Cardiac muscle cell (in vitro differentiated cells and primary cell): ENCODE measurements at places on chromosomes 12 and 14. TPM values are rescaled to one million over a fixed set of nuclear protein-coding genes. Genes with fewer than 3 reads are reported as not detected.

DNA sequence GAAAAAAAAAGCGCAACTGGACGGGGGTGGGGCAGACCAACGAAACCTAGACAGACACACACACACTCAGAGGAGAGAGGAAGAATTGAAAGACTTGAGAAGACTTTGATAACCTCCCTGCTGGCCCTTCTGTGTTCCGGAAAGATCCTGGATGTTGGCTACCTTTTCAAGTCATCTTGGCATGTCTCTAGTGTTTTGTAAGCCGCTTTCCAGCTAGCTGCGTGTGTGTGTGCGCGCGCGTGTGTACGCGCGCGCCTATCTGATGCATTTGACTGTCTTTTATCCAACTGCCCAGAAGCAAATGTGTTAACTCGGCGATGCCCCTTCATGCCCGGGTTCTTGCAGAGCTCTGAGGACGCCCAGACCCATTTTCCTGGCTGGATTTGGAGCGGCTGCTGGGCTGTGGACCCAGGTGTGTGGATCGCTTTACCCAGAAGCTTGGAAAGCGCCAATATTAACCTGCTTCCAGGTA is 664 bp downstream of the LRFN5 start:
- DNase-seq, result no peak

- no peak for DNase-seq
Measured at GRCh38 chr12:28079539-28079938, 107.0 kb upstream of the PTHLH start.

DNA sequence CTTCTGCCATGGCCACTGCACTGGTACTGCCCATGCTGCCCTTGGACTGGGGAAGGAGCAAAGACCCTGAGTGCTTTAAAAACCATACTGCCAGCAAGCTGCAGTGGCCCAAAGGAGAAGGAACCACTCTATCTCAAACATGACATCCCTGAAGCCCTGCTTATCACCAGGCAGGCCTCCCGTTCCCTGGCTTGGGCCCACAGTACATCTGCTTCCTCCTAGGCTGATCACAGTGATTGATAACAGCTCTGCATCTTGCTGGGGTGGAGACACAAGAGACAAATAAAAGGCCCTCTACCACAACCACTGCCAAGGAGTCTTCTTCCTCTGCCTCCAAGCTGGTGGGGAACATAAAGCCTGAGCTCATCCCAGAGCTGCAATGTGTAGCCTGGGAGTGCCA is 567.5 kb downstream of the TRHDE start:
- DNase-seq, result no peak

DNA sequence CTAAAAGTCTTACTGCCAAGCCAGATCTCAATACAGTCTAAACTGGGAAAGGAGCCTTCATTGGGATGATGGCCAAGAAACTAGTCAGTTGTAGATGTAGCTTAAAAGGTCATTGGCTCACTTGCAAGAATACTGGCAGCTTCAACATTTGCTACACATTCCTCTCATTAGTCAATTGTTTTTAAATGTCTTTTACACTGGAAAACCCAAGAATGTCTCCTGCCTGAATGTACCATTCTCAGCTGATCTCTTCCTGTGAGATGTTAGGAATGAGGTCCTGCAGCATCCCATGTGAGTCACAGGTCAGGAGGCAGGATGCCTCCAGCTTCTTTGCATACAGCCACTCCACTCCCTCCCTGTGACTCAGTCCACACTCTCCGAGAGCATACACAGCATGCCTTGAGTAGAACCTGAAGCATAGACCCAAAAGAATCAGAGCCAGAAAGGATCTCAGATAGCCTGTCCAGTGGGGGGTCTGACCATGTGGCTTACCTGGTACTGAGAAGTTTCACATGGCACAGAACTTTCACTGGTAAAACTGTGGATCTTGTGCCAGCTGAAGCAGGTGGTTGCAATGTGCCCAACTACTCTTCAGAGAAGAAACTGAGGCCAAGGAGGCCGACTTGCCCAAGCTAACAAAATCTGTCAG is 56.0 kb upstream of the HECTD1 start:
- DNase-seq, result peak; percentile 98

DNA sequence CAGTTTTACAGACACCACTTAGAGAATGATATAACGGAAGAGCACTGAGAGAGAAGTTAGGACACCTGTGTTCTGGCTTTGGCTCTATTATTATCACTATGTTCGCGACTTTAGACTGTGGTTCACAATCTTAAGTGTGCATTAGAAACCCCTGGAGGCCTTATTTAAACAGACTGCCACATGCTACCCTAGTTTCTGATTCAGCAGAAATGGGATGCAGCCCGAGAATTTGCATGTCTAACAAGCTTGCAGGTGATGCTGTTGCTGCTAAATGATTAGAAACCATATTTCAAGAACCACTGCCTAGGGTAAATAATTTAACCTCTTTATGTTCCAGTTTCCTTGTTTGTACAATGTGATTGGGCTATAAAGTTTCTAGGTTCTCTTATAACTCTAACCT is 3.6 kb upstream of the RAD51AP1 start:
- DNase-seq, result no peak

GRCh38 chr12:112153893-112154219 is 28.5 kb downstream of the TRAFD1 start:
- DNase-seq, result no peak

DNA sequence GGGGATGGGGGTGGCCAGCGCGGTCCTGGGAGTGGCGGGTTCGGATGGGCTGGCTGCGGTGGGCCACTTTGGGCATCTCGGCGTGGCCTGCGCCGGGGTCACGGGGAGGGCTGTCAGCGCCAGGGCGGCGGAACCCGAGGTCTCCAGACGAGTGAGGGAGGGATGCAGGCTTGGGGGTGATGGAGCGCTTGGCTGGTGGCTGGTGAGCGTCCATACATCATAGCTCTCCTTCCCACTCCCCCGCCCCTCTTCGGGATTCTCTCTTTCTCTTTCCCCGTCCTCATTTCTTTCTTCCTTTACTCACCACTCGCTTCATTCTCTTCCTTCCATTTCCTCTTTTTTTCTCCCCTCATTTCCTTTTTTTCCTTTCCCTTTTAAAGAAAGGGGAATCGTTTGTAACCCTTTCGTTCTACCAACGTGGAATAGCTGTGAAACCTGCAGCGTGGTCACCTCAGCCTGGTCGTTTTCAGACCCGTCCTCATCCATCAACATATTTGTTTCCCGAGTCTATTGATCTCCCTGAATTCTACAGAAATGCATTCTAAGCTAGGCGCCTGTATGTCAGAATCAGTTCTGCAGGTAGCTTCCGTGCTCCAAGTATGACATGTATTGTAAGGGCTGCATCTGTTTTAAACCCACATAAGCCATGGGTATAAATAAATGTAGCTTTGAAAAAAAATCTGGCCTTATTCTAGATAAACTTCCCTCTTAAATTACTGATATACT is 260.3 kb upstream of the E2F7 start:
- peak; percentile 33 for DNase-seq

Gene SLC17A8
- total RNA-seq, result not detected in 2 replicates

DNA sequence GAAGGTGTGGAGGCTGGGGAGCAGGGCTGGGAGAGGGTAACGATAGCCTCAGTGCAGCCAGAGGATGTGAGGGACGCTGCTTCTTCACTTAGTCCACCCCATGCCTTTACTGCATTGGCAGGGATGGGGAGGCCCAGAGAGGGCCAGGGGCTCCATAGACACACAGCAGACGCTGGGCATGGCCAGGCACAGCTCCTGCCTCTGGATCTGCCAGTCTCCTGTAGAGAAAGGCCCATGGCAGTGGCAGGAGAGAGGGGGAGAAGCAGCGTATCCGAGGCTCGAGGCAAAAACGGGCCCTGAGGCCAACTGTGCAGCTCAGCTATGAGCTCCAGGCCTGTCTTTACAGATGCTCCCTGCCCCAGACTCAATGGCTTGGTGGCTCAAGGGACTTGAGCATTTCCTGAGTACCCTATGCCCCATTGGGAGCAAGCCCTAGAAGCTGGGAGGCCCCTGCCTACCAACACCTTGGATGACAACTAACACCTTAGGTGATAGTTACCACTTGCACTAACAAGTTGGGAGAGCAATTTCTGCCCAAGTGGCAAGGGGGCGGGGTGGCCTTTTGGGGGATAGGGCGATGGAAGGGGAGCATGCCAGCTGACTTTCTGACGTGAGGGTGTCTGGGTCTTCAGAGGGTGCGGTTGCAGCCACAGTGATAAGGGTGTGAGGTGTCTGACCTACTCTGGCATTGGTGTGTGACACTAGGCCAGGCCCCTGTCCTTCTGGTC is 5.0 kb upstream of the LBHD2 start:
- DNase-seq, result no peak

Gene DYNC1H1
- 319 and 434 TPM in 2 replicates for total RNA-seq

DNA sequence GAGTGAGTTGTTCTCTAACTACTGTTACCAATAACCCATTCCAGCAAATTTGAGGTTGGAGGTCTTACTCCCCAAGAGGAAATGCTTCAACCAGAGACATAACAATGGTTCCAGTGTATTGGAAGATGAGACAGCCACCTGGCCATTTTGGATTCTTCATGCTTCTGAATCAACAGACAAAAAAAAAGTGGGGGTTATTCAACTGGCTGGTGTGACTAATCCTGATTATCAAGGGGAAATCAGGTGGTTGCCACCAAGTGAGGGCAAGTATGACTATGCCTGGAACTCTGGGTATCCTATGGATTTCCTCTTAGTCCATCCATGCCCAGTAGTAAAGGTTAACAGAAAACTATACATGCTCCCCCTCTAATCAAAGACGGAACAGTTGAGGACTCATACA is 29.9 kb upstream of the ZNF641 start:
- no peak for DNase-seq

Gene PSMC6
- 140 and 151 TPM in 2 replicates for total RNA-seq

Gene RNASE8
- total RNA-seq, result not detected in 2 replicates

DNA sequence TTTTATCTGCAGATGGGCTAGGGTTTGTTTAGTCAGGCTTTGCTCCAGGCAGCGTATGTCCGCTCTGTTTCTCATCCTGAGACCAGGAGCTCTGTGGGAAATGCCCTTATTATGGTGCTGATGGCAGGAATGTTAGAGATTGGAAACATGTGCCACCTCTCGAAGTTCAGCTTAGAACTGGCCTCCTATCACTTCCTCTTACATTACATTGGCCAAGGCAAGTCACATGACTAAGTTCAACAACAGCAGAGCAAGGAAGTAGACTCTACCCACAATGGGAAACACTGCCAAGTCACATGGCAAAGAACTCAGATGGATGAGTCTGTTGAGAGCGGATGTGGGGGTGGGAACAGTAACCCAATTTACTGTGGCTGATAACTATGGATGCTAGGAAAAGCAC is 161.9 kb upstream of the WSCD2 start:
- DNase-seq, result no peak

DNA sequence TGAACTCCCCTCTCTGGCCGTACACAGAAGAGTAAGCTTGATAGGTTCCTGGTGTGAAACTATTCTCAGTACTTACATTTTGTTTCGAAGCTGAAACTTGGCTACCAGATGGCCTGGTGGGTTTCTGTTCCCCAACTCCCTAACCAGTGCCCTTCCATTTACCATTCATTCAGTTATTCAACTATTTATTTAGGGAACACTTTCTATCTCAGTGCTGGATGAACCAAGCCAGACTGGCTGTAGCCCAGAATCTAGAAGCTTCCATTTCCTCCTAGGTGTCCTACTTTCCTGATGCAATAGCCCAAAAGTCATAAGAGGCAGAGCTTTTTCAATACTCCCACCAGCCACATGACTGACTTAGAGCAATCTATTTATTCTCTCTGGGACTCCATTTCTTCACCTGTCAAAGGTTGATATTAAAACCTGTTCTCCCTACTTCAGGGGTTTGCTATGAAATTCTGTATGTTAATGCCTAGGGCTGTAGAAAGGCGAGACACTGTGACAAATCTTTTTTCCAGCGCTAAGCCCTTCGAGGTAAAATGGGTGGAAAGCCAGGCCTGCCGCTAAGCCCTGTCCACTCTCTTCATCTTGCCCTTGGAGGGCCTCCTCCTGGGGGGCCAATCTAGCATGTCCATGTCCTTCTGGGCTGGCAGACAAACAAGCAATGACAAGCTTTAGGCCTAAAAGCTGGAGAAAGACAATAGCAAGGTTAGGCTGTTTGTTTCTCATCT is 8.1 kb upstream of the IRF2BPL start:
- no peak for DNase-seq

Gene KRT6C
- total RNA-seq, result not detected in 2 replicates

Gene LYSET
- 7.5 and 10.5 TPM in 2 replicates for total RNA-seq

DNA sequence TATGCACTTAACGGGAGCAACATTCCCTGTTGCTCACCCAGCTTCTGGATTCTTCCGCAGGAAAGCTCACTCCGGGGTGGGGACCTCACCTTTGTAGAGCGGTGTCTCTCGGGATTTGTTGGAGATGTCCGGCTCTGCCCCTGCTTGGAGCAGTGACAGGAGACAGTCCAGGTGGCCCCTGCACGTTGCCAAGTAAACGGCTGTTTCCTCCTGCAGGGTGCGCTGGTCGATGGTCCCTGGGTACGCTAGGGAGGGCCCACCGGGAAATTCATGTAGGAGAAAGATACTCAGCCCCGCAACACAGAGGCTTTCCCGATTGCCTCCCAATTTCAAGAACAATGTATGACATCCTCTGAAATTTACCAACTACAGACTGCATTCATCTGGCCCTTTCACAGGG is 23.1 kb downstream of the ASB2 start:
- peak; percentile 37 for DNase-seq

- no peak for DNase-seq
Measured at GRCh38 chr12:91836264-91836663, 309.4 kb downstream of the BTG1 start.

GRCh38 chr12:105201299-105201698 is 34.7 kb downstream of the APPL2 start:
- DNase-seq, result peak; percentile 35

DNA sequence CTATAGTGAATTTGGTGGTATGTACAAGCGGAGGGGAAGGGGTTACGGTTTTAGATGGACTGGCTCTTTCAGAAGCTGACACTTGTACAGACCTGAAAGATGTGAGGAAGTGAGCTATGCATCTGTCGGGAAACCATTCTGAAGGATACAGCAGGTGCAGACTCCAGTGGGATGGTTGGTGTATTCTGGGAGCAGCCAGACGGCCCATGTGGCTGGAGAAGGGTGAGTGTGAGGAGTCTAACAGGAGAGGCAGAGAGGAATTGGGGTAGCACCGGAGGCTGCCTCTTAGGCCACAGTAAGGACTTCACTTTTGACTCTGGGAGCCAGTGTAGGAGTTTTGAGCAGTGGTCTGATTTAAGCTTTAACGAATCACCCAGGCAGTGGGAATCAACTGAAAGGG is 90.7 kb downstream of the APAF1 start:
- no peak for DNase-seq

Gene MUCL1
- total RNA-seq, result not detected in 2 replicates

DNA sequence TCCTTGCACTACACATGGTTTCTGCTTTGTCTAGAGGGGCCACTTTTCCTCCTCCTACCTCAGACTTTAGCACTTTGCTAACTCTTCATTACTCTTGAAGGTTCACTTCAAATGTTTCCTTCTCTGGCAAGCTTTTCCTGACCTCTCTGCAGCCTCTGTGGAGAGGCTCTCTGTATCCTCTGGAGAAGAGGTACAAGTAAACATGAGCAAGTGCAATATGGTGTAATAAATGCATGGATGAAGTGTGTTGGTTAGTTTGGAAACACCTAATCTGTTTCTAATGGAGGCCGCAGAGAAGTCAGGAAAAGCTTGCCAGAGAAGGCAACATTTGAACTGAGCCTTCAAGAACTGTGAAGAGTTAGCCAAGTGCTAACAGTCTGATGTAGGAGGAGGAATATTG is 329.3 kb downstream of the GRIN2B start:
- no peak for DNase-seq

- peak; percentile 12 for DNase-seq
Measured at GRCh38 chr14:70416338-70416724, 559 bp downstream of the SYNJ2BP start.

Gene ASB2
- total RNA-seq, result 208 and 240 TPM in 2 replicates
